Activated naive CD4-positive, alpha-beta T cell (primary cell): ENCODE measurements at places on chromosomes 12 and 14.

GRCh38 chr12:62865065-62865464, 69.9 kb downstream of the PPM1H start:
- no peak for DNase-seq

GRCh38 chr12:109625131-109625559, 51.6 kb downstream of the MVK start:
- DNase-seq = no peak

DNA sequence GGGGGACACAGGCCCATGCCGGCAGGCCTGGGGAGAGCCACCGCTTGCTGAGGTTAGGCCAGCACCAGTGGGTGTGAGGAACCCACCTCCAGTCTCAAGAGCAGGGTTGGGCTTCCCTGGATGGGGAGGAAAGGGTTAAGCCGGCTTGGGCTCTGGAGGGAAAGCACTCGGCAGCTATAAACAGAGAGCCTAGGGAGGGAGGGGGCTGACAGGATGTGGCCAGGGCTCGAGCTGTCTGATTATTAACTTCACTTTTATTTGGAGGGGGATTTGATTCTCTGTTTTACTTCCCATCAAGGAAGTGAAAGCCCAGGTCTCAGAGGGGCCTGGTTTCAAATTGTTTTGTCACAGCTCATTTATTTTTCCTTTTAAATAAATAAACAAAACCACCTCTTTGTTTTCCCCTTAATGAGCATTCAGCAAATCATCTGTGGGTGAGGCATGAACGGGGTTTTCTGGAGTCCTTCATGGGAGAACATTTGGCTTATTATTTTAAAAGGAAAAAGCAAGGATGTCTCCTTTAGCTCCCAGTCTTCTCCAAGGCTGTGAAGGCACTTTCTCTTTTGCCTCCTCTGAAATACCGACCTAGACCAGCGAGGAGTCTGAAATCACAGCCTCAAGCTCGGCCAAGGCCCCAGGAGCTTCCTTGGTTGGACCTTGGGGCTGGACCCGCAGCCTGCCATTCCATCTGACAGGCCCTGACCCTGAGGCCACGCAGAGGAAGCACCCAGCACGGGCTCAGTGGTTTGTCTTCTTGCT, 21.9 kb upstream of the ZFP36L1 start:
- DNase-seq = no peak

GRCh38 chr12:114626-115211, 48.2 kb downstream of the IQSEC3 start:
- DNase-seq = no peak

DNA sequence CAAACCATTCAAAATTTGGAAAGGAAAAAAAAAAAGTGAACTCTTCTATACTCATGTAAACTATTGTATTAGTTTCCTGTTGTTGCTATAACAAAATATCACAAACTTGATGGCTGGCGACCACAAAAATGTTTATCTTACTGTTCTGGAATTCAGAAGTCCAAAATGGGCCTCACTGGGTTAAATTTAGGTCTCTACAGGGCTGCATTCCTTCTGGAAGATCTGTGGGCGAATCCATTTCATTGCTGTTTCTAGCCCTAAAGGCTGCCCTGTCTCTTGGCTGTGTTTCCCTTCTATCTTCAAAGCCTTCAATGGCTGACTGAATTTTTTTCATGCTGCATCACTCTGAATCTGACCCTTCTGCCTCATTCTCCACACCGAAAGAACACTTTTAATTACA, 105.1 kb upstream of the NAV3 start:
- DNase-seq = no peak

DNA sequence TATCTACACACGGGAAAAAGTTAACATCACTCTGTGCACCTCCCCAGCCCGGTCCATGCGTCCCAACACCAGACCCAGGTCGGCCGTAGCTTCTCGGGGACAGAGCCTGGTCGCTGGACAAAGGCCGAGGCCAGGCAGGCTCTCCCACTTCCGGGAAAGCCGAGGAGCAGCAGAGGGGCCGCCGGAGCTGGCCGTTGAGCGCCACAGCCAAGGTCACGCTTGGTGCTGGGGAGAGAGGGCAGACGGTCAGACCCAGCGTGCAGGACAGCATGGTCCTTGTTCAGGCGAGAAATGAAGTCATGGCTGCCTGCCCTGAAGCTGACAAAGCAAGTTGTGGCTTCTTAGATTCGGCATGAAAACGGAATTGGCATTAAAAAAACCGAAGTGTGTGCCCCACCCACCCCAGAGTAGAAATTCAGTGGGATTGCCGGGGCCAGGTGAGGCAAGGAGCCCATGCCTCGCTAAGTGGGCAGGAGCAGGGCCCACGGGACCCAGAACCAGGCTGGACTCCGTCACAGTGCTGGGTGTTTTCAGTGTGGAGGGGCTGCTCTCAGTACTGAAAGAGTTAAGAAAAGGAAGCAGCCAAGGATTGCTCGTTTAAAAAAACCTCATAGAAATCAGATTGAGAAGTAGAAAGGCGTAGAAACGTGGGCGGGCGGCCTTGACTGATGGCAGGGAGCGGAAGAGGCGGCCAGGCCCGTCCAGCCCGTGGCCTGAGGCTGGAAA, 4.3 kb downstream of the ARL6IP4 start:
- no peak for DNase-seq

DNA sequence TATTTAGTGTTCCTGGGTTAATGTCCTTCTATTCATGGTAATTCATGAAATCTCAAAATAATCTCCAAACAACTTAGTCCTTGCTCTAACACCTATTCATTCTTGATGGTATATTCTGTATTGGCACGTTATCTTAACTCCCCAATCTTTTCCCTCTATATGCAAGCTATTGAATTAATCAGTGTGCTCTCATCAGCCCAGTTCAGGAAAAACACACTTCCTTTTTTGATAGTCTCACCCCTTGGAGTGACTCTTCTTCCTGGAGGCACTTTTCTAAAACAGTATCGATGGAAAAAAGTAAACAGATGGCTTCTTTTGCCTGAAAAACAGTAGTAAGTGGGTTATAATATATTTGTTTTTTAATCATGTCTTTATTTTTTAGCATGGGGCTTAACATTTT, 28.6 kb downstream of the TULP3 start:
- no peak for DNase-seq

GRCh38 chr12:123723765-123724164, 11.6 kb downstream of the ATP6V0A2 start:
- DNase-seq = no peak

- no peak for DNase-seq
These were observed 75.9 kb upstream of the RGS6 start for GRCh38 chr14:71856199-71856919.

DNA sequence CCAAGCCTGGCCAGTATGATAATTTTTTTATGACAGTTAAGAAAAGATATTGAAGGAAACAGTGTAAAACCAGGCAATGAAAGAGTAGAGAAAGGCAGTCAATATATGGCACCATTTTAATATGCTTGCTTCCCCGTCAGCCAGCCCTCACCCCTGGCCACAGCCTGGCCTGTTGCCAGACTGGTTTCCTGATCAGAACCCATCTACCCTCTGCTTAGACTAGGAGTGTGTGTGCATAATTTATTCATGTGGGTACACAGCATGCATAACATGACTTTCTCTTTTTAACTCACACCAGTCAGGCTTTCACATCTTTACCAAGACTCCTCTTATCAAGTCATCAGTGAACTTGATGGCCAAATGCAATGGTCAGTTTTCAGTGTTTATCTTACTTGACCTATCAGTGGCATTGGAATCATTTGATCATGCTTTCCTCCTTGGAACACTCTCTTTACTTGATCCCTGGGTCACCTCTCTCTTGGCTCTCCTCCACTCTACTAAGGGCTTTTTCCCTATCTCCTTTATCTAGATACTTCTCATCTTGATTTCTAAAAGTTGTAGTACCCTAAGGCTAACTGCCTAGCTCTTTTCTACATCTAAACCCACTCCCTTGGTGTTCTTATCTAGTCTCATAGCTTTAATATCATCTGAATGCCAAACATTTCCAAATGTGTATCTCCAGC, 10.0 kb upstream of the GPR19 start:
- no peak for DNase-seq

DNA sequence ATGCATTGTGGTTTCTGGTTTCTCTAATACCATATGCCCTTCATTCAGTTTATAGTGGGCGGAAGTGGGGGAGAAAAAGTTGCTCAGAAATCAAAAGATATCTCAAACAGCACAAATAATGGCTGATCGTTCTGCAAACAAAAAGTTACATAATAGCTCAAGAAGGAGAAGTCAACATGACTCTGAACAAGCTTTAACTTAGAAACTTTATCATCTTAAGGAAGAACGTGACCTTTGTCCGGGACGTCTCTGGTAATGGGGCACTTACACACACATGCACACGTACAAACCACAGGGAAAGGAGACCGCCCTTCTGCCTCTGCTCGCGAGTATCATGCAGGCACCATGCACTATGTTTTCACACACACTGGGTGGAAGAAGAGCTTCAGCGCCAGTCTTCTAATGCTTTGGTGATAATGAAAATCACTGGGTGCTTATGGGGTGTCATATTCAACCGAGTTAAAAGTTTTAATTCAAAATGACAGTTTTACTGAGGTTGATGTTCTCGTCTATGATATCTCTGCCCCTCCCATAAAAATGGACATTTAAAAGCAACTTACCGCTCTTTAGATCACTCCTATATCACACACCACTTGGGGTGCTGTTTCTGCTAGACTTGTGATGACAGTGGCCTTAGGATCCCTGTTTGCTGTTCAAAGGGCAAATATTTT, 4.7 kb downstream of the FOS start:
- no peak for DNase-seq

GRCh38 chr14:55221968-55222367, 30.6 kb upstream of the DLGAP5 start:
- DNase-seq = no peak

- DNase-seq = no peak
These were observed 172.4 kb upstream of the CAND1 start for GRCh38 chr12:67096533-67097318.

- DNase-seq = no peak
These were observed 22.2 kb upstream of the PPP1R13B start for GRCh38 chr14:103869406-103870143.

GRCh38 chr14:53054457-53054856, 98.7 kb downstream of the DDHD1 start:
- DNase-seq = no peak

- DNase-seq = no peak
These were observed 4.4 kb downstream of the IPO8 start for GRCh38 chr12:30691122-30691879.

- DNase-seq = no peak
These were observed 17.1 kb upstream of the MDM1 start for GRCh38 chr12:68349220-68349621.

DNA sequence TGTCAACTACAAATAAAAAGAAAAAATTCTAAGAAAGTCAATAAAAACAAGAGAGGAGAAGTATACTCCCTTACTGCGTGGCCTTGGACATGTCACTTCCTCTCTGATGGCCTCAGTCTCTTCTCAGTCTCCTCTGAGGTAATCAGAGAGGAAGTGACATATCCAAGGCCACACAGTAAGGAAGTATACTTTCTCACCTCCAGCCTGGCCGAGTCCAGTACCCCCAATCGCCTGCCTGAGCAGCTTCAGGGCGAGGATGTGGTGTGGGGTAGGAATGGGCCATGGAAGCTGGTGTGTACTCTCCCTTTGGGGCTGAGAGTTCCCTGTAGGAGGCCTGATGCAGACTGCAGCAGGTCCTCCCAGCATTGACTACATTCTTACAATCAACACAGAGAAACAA, 15.8 kb downstream of the VDR start:
- no peak for DNase-seq

- no peak for DNase-seq
These were observed 148.1 kb downstream of the TSPAN9 start for GRCh38 chr12:3225154-3225795.

DNA sequence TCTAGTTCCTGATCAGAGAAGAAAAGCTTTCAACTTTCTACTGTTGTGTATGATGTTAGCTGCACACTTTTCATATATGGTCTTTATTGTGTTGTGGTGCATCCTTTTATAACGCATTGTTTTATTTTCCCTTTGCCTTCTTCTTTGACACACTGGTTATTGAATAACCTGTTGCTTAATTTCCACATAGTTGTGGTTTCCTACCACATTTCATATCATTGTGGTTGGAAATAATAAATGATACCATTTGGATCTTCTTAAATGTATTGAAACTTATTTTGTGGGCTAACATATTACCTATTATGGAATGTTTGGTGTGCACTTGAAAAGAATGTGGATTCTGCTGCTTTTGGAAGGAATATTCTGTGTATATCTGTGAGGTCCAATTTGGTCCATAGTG, 64.9 kb downstream of the GPHN start:
- DNase-seq = no peak

DNA sequence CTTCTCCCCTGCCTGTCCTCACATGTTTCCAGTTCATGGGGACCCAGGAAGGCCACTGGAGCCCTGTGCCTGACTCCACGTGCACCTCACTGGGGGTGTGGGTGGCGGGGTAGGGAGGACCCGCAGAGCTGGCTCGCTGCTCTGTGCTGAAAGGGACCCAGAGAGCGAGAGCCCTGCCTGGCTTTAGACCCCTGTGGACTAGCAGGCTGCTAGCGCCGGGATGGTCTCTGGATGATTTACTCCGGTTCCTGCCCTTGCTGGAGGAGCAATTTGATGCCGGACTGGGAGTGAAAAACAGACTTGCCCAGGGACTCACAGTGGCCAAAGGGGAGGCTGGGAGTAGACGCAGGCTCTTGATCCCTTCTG, 49.0 kb downstream of the NTF3 start:
- DNase-seq = no peak

DNA sequence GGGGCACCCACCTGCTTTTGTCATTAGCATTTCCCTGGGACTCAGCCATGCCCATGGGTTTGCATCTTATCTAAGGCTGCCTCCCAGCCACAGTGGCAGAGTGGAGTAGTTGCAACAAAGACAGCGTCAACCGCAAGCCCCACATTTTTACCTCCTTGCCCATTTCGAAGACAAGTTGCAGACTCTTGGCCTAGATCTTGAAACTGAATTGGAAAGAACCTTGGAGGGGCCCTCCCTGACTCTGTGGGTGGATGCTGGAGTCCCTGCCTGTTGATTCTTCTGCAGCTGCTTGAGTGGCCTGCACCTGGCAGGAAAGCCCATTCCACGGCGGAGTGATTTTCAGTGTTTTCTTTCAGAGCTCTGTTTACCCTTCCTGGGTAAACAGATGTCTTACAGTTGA, 309.0 kb downstream of the VRK1 start:
- no peak for DNase-seq

DNA sequence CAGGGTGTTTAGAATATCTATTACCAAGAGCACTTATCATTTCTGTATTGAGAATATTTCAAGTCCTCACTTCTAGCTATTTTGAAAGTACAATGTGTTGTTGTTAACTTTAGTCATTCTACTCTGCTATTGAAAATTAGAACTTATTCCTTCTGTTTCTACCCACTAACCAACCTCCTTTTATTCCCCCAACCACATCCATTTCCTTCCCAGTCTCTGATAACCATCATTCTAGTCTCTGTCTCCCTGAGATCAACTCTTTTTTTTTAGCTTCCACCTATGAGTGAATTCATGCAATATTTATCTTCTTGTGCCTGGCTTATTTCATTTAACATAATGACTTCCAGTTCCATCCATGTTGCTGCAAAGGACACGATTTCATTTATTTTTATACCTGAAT, 290.6 kb upstream of the OR4E1 start:
- DNase-seq = no peak
